ENCODE measurements at places on chromosomes 16 and 17.

GRCh38 chr17:72878975-72879660 is 213.4 kb downstream of the SLC39A11 start:
- no peak for DNase-seq

GRCh38 chr16:10865991-10866966 is 10.7 kb upstream of the CIITA start:
- no peak for DNase-seq

GRCh38 chr17:78441271-78441971 is 63.0 kb downstream of the PGS1 start:
- no peak for DNase-seq

GRCh38 chr16:64416216-64417005 is 705.5 kb downstream of the CDH11 start:
- no peak for DNase-seq

DNA sequence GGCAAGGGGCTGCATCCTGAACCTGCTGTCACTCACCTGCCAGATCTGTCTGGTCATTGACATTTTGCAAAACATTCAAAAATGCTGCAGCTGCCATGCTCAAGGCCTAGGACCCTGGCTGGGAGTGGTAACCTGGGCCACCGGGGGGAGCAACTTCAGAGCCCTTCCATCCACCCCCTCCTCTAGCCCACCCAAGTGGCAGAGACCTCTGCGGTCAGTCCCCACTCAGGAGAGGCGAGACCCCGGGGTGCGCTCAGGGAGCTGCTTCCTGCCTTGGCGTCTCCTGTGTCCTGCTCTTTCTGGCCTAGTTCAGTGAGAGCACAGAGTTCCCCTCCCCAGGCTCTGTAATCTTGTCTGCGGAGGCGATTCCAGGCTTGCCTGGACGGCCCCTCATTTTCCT is 108.8 kb downstream of the CCDC182 start:
- DNase-seq, result no peak

DNA sequence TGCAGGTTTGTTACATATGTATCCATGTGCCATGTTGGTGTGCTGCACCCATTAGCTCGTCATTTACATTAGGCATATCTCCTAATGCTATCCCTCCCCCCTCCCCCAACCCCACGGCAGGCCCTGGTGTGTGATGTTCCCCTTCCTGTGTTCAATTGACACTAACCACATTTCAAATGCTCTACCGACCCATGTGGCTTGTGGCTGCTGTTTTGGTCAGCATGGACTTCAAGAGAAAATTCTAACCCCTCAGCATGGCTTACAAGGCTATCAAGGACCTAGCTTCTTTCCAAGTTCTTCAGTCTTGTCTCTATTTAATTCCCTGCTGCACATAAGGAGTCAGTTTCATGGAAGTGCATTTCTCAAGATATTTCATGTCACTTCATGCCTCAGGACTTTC is 52.9 kb downstream of the MMD start:
- DNase-seq, result no peak

GRCh38 chr17:7807206-7807605 is 26.8 kb upstream of the KDM6B start:
- no peak for DNase-seq

GRCh38 chr16:49838441-49839016 is 17.4 kb downstream of the ZNF423 start:
- peak; percentile 69 for DNase-seq

DNA sequence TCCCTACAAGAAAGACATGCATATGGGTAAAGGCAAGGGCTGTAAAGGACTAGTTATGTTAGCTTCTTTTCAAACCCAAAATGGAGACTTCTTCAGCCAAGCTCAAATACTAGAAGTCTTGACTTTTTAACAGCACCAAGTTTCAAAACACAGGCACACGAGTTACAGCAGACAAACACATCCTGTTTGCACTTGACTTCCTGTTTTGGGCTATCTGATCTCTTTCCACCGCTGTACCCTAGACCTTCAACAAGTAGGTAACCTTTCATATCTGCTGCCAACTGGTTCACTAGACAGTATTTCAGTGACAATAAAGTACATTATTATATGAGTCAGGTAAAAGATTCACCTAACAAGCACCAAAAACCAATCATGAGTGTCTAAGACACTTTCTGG is 12.3 kb downstream of the RFFL start:
- DNase-seq, result no peak

GRCh38 chr16:79261944-79262552 is 338.5 kb downstream of the MAF start:
- DNase-seq, result no peak
